ENCODE measurements at places on chromosomes 12 and 14. TPM values are rescaled to one million over a fixed set of nuclear protein-coding genes. Genes with fewer than 3 reads are reported as not detected.

COX8C gene
- total RNA-seq: 1.3 TPM

TMEM119 gene
- 1.3 TPM for total RNA-seq

APOLD1 gene
- total RNA-seq: 22.0 TPM

- no peak overlapping the region for H3K27ac ChIP-seq
- peaks cover 5% of the 10 kb centered on the region for H3K36me3 ChIP-seq
- no peak overlapping the region for H3K4me3 ChIP-seq
- H3K4me1 ChIP-seq: peaks cover 8% of the 10 kb centered on the region
- no peak for DNase-seq
These were observed 129.9 kb downstream of the CPNE8 start for GRCh38 chr12:38775457-38775856.

GRCh38 chr12:122858591-122859302 lies 23.5 kb downstream of the HIP1R start:
- no peak overlapping the region for H3K27ac ChIP-seq
- H3K36me3 ChIP-seq: peaks cover 13% of the 10 kb centered on the region
- H3K27me3 ChIP-seq: no peaks in the 10 kb centered on the region
- DNase-seq: no peak
- H3K4me3 ChIP-seq: no peak overlapping the region

DNA sequence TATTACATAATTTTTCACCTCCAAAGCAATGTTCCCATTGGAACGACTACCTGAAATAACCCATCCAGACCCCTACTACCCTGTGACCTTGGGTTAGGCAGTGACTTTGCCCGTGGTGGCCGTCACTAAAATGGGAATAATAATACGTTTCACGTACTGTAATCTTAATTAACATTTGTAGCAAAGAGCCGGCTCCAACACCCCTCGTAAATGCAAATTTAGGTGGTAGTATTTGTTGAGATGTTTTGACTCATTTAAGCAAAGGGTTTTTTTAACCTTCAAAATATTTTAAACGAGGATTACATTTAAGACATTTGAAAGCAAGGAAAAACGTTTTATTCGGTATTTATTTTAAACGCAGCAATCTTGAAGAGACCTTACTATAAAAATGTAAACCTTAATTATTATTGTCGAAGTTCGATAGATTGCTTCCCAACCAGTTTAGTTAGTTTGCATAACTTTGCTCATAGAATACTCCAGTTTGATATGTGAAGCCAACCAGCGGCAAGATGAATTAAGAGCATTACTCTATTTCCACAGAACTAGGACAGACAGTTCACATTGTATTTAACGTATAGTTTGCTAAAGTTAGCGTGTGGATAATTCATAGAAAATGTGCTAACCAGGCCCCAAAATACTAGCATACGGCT lies 1.4 kb upstream of the ARID2 start:
- peak overlapping the region; percentile 99 for H3K27ac ChIP-seq
- no peaks in the 10 kb centered on the region for H3K36me3 ChIP-seq
- peak overlapping the region; percentile 89 for H3K4me3 ChIP-seq
- DNase-seq: no peak
- peaks cover 72% of the 10 kb centered on the region for H3K4me1 ChIP-seq

Data from left ventricle myocardium inferior (tissue), 1 donor.